HL-60 (cell line): ENCODE measurements at places on chromosomes 5 and 9.

DNA sequence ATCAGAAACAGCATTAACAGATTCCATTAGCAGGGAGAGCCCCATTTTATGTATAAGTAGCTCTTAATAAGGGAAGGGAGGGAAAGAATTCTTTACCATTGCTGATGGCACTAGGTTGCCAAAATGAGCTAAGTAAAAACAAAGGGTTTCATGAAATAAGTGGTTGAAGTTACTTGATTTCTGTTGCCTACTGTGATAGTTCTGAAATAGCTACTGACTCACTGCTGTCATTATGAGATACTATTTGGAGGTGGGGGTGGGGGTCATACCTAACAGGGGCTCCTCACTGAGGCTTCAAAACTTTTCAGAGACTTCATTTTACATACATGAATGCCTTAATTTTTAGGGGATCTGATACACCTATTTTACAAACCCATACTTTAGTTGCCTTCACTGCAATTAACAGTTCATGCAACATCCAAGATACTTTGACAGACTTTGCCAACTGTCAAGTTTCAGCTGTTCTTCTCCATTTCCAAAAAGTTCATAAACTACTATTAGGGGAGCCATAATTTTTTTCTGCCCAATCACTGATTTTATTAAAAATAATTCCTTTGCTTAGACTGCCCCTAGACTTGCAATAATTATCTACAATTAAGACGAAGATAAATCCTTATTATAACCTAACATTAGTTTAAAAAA lies 4.6 kb downstream of the HOMER1 start:
- no peak for DNase-seq

- no peak for DNase-seq
Measured at GRCh38 chr5:171599411-171599810, 180.0 kb downstream of the FGF18 start.

GRCh38 chr5:101605700-101606099 lies 690.4 kb downstream of the SLCO4C1 start:
- no peak for DNase-seq

DNA sequence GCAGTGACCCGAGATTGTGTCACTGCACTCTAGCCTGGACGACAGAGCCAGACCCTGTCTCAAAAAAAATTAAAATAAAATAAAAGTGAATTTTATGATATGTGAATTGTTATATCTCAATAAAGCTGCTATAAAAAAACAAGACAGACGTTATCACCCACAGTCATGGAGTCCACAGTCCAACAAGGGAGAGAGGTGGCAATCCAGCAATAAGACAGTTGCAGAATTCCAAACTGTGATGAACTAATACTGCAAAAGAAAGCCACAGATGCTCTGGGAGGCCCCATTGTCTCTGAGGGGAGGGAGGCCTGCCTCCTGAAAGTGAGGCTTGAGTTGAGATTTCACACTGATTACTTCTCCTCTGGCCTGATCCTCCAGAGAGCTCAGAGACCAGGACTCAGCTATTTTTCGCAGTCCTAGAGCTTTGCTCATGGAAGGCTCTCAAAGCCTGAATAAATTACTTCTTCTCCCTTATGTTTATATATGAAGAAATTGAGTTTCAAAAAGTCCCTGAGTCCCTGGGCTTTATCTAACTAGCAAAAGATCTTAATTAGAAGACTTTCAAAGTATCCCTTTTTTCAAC lies 28.0 kb downstream of the CCNJL start:
- no peak for DNase-seq

DNA sequence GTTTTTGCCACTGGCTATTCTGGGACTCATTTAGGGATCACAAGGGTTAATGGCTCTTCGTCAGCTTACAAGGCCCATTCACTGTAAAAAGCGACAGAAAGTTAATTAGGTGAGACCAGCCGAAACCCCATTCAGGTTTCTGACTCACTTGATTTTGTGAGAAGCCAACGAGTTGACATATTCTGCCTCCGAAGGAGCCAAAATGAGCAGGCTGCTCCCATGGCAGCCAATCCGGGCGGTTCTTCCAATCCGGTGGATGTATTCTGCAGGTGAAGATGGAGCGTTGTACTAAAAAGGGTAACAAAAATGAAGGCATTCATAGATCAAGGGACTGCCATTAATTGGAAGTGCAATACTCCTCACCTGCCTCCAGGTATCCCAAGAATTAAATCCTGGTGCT lies 39.7 kb downstream of the DDX31 start:
- no peak for DNase-seq

- DNase-seq = no peak
Measured at GRCh38 chr5:64594025-64594424, 88.2 kb downstream of the RGS7BP start.

- no peak for DNase-seq
Measured at GRCh38 chr9:131807144-131807983, 67.5 kb upstream of the RAPGEF1 start.

DNA sequence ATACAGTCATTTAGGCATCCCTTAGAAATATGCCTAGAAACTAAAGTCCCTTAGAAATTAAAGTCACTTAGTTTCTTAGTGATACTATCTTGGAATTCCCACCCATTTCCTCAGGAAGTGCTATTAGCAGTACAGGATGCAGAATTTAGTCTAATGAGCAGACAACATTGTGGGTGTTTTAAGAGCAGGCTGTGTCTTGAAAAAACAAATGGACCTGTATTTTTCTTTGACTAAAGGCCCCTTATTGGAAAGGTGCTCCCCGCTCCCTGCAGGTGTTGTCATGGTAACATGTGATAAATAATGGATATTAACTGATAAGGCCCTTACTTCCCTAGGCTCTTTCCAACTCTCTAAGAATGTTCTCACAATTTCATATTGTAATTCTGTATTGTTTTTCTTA lies 38.8 kb upstream of the STARD4 start:
- no peak for DNase-seq

DNA sequence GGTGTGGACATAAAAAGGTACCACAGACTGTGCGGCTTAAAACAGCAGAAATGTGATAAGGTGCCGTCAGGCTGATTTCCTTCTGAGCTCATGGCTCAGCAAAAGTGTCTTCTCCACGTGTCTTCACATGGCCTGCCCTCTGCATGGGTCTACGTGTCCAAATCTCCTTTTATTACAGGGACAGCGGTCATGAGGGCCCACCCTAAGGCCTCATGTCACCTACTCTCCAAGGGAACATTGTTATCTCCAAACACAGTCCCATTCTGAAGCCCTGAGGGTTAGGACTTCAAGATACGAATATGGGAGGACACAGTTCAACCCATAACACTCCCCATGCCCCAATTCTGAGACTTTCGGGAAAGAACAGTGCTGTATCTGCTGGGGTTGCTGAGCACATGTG lies 35.2 kb downstream of the COL23A1 start:
- DNase-seq = no peak
